ENCODE measurements at places on chromosomes 13 and 19.

DNA sequence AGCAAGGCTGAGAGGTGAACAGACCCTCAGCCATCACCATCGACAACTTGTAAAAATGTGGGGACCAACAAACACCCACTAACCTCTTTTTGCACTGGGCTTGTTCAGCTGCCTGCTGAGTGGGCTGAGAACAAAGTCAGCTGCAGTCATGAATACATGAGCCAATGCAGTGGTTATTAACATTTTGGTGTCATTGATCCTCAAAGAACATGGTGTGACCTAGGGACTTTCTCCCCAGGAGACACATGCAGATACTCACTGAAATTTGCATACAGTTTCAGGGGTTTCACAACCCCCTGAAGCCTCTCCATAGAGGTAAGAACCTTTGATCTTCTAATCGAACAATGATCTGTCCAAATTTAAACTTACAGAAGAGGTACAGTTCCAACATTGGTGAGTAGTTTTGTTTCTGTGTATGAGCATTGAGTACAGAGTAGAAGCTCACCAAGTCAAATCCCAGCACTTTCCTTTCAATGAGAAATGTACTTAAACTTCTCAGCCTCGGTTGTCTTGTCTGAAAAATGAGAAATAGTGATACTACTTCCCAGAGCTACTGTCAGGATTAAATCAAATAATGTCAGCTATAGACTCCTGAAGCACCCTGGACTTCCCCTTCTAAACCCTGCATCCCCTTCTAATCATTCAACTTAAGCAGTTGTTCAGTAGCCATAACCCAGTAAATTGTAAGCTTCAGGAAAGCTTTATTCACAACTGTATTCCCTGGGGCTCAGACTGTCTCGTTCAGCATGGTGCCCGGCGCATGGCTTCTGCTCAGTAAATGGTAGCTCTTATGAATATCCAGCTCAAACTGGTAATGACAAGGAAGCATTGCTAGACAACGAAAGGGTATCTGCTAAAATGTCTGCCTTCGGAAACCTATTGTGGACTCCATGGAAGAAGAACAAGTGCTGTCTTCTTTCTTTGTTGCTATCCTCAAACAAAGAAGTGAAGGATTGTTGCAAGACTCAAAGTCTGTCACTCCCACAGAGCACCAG, 148.7 kb downstream of the FOXO1 start:
- DNase-seq, result no peak

DNA sequence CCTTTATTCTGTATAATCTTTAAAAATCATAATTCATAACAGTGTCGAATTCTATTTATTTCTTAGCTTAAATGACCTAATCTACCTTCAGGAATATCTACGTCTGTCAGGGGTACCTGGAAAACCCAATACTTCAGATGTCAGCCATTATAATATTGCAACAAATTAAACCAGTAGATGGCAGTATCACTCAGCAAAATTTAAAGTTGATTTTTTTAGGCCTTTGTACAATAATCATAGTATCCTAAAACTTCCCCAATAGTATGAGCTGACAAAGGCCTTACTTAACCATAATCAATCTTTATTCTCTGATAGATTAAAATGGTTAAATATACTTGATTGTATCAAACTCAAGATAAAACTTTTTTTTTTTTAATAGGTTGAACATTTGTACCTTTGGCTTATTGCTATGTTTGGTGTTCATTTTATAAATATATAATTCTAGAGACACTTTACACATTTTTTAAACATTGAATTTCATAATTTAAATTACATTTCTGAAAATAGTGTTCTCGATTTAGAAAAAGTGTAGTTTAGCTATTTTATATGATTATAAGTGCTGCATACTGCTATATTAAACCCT, 830.2 kb upstream of the SPRY2 start:
- no peak for DNase-seq

DNA sequence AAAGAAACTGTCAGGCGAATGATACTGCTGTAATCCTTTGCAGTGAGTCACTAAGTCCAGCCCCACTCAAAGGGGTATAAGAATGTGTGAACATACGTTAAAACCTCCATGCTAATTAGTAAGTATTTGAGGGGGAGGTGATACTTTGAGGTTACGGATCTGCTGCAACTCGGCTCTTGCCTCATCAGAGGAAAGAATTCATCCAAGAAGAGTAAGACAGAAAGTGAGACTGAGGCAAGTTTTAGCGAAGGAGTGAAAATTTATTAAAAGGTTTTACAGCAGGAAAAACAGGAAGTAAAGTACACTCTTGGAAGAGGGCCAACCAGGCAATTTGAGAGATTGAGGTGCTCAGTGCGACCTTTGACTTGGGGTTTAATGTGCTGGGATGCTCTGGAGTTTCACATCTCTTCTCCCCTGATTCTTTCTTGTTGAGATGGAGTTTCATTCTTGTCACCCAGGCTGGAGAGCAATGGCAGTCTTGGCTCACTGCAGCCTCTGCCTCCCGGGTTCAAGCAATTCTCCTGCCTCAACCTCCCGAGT, 9.8 kb downstream of the CLEC4M start:
- no peak for DNase-seq

DNA sequence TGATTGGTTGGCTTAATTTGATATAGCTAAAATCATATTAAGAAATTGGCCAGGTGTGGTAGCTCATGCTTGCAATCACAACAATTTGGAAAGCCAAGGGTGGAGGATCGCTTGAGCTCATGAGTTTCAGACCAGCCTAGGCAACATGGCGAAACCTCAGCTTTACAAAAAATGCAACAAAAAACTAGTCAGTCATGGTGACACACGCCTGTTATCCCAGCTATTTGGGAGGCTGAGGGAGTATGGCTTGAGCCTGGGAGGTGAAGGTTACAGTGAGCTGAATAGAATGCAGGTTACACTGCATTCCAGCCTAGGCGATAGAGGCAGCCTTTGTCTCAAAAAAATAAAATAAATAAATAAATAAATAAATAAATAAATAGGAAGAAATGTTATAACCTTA, 1579.6 kb upstream of the SLC10A2 start:
- no peak for DNase-seq

GRCh38 chr13:94657167-94657566, 55.2 kb downstream of the SOX21 start:
- DNase-seq, result no peak

- no peak for DNase-seq
Measured at GRCh38 chr13:67048821-67049150, 181.3 kb downstream of the PCDH9 start.

DNA sequence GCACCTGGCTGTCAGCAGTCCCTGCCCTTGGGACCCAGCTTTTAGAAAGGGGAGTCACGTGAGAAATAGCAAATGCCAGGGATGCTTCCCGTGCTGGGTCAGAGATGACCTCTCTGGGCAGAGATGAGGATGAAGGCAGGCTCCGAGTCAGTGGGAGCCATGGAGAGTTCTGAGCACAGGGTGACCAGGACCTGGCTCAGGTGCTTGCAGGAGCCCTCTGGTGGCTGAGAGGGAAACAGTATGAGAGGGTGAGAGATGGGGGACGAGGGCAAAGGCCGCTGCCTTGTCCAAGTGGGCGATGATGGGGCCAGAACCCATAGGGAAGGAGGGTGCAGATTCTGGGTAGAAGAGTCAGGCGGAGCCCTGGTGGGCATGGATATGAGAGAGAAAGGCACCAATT, 15.8 kb downstream of the TMED1 start:
- no peak for DNase-seq

DNA sequence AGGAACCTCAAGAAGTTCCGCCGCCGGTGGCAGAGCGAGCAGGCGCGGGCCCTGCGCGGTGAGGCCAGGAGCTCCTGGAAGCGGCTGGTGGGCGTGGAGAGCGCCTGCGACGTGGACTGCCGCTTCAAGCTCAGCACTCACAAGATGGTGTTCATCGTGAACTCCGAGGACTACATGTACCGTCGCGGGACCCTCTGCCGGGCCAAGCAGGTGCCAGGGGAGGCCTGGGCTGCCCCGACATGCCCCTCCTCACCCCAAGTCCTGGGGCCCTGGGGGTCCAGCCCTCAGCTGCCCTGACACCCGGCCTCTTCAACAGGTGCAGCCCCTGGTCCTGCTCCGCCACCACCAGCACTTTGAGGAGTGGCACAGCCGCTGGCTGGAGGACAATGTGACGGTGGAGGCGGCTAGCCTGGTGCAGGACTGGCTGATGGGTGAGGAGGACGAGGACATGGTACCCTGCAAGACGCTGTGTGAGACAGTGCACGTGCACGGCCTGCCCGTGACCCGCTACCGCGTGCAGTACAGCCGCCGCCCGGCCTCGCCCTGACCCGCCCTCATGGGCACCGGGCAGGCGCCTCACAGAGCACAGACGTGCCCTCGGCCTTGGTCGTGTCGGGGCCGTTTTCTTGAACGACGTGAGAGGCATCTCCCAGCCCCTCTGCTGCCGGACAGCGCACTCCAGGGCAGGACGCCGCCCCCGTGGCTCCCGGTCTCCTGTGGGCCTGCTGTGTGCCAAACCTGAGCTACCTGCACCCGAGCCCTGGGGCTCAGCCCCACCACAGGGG, 10.4 kb upstream of the F2RL3 start:
- no peak for DNase-seq

GRCh38 chr19:13072188-13072908, 30.3 kb downstream of the LYL1 start:
- DNase-seq, result peak; percentile 96

DNA sequence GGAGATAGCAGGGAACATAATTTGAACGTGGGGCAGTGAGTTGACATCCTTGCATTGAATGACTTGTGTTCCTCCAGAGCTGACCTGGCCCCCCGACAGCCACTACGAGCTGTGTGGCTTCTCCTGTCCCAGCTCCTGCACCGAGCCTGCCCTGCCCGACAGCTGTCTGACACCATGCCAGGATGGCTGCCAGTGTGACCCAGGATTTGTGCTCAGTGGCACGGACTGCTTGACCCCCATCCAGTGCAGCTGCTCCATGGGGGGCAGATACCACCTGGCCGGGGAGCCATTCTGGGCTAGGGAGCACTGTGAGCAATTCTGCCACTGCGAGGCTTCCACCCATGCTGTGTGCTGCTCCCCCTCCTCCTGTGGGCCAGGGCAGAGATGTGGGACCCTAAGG, 29.2 kb upstream of the FXYD3 start:
- peak; percentile 42 for DNase-seq

GRCh38 chr13:73482556-73482955, 423.8 kb downstream of the KLF5 start:
- no peak for DNase-seq

DNA sequence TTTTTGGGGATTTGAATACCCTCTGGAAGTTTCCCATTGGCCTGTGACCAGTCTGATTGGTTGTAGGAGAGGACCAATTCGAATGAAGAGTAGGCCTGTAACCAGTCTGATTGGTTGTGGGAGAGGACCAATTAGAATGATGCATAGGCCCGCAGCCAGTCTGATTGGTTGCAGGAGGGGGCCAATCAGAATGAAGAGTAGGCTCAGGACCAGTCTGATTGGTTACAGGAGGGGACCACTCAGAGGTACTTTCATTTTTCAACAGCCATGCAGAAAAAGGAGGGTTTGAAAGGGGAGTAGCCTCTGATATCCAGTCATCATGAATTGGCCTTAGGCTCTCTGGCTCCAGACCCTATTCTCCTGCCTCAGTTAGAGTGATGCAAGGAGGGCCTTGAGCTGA, 30.4 kb upstream of the SLC1A5 start:
- DNase-seq, result no peak

DNA sequence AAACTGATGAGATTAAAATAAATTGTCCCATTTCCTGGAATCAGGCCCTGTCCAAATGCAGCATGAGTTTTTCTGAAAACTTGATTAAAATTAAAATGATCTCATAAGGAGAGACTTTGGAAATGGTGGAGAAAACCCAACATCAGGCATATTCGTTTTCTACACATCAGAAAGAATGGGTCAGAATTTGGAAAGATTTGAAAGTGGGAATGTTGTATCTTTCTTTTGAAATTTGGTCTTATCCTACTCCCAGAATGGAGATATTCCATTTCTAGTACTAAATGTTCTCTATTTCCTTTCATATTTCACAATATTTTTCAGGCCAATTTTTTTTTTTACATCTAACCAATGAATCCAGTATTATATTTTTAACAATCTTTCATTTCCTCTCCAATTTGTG, 223.9 kb upstream of the RXFP2 start:
- no peak for DNase-seq
